ENCODE measurements at places on chromosomes 1 and 21.

DNA sequence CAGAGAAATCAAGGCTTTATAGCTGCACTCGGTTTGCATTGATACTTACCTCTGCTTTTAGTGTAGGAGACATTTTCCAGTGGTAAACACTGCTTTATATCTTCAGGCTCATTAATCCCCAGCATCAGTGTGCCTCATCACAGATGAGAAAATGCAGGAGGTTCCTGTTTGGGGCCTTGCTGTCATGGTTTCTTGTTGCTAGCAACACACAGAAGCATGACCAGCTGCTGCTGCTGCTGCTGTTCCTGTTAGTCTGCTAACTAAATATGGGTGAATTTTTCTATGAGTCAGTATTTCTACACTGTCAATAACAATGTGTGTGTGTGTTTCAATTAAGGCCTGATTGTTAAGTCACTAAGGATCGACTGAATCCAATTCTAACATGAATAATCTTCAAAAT, 85.8 kb upstream of the RGS1 start:
- peak; percentile 87 for DNase-seq

GRCh38 chr1:78292361-78292760, 198.4 kb upstream of the PTGFR start:
- DNase-seq, result no peak

DNA sequence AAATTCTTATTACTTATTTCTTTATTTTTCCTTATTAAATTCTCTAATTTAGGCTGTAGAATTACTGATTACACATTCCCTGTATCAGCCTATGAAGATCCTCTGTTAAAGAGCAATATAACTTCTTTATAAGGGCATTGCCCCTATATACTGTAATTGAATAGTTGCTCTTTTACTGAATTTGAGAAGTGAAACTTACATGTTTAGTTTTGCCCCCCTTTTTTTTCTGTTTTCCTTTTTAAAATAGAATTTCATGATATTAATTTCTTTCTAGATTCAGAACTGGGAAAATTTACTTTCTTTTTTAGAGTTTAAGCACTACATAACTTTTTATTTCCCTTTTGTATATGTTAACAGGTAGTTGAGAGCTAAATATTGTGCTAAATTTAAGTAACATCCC, 29.5 kb upstream of the PGM1 start:
- no peak for DNase-seq

- no peak for DNase-seq
These were observed 2.3 kb upstream of the MXRA8 start for GRCh38 chr1:1360506-1361169.

- peak; percentile 94 for DNase-seq
These were observed at the start of gene CHIT1 for GRCh38 chr1:203229471-203230135. CHIT1 (minus strand) TSS chr1:203229673; CDS start chr1:203229636, 37 bp downstream.

DNA sequence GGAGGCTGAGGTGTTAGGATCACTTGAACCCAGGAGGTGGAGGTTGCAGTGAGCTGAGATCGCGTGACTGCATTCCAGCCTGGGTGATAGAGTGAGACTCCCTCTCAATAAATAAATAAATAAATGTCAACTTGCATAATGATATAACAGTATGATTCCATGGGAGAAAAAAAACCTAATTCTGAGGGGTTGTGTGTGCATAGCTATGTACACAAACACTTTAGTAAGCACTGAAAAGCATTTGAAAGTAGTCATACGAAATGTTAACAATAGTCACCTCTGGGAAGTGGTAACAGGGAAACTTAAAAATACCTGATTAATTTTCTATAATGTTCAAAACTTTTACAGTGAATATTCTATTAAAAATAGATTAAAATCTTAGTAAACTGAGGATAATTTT, 43.2 kb downstream of the ANKRD13C start:
- no peak for DNase-seq

GRCh38 chr1:113372546-113372945, 17.8 kb upstream of the MAGI3 start:
- no peak for DNase-seq

- no peak for DNase-seq
These were observed 112.3 kb upstream of the PRDX6 start for GRCh38 chr1:173364827-173365226.

GRCh38 chr1:9591669-9592509, 3.2 kb downstream of the TMEM201 start:
- peak; percentile 41 for DNase-seq

DNA sequence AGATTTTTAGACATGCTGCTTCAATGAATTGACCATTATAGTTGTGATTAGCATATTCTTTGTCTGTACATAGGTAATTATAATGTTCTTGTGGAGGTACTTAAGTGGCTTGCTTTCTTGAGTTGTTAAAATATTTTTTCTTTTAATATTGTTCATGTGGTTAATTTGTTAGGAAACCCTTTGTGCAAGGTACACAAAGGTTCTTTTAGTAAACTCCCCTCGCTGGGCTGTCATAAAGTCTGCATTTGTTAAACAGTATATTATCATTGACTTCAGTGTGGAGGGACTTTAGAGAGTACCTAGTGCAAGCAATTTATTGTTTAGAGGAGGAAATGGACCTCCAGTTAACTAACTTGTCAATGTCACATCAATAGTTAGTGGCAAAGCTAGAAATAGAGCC, 52.5 kb downstream of the DISP1 start:
- DNase-seq, result no peak

Data from inflammatory macrophage treated with lipopolysaccharide for 1 hour (primary cell).